ENCODE measurements at places on chromosomes 4 and X. TPM values are rescaled to one million over a fixed set of nuclear protein-coding genes. Genes with fewer than 3 reads are reported as not detected.
A peak's percentile ranks its signal among the peaks of the same experiment; 100 is the strongest.

Gene ARFIP1
- 12.8 TPM for total RNA-seq

DNA sequence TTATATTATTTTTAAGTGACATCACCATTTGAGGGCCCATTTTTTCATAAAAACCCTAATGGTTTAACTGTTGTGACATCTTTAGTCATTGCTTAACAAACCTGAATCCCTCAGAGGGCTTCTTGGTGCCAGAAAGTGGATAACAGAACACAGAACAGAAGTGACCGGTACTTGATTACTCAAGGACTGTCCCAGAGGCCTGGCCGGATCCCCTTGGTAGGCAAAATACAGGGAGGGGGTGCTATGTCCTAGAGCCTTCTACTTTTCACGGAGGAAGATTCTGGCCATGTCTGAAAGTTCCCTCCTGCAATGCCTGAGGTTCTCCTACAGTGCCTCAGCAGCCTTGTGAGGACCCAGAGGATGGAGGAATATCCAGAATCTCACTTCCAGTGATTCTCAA is 94.3 kb upstream of the DCLK2 start:
- no peak for DNase-seq

Gene MEPE
- not detected for total RNA-seq

GRCh38 chr4:100069207-100069606 is 119.1 kb upstream of the H2AZ1 start:
- no peak for DNase-seq

- no peak for DNase-seq
Measured at GRCh38 chr4:24070117-24070516, 180.3 kb upstream of the PPARGC1A start.

Gene RHOXF1
- total RNA-seq: not detected

Gene FGFBP1
- total RNA-seq: not detected

DNA sequence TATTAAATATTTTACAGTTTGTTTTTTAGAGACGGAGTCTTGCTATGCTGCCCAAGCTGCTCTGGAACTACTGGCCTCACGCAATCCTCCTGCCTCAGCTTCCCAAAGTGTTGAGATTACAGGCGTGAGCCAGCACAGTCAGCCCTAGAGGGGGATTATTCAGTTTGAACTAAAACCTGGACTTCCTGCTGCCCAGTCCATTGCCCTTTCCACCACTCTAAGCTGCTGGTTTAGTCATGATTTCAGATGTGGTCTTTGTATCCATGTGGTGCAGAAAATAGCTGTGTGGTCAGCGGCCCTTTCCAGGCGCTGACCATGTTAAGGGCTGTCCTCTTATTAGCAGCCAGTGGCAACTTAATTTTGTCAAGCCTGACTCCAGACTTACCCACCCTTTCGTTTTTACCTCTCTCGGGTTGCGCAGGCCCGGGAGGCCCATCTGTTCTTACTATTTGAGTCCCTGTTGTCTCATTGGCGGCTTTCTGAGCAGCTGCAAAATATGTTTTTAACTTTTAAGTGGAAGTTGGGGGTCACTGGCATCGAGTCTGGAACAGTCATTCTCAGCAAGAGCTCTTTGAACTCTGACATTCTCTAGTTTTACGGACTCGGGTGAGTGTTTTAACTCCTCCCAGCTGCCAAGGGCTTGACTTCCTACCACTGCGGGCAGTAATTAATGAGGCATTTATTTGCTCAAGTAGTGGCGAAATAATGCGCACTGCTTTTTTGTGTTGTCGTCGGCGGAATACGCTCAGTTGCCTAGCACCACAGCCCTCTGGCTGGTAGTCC is 773 bp upstream of the VMA21 start:
- peak; percentile 2 for DNase-seq

DNA sequence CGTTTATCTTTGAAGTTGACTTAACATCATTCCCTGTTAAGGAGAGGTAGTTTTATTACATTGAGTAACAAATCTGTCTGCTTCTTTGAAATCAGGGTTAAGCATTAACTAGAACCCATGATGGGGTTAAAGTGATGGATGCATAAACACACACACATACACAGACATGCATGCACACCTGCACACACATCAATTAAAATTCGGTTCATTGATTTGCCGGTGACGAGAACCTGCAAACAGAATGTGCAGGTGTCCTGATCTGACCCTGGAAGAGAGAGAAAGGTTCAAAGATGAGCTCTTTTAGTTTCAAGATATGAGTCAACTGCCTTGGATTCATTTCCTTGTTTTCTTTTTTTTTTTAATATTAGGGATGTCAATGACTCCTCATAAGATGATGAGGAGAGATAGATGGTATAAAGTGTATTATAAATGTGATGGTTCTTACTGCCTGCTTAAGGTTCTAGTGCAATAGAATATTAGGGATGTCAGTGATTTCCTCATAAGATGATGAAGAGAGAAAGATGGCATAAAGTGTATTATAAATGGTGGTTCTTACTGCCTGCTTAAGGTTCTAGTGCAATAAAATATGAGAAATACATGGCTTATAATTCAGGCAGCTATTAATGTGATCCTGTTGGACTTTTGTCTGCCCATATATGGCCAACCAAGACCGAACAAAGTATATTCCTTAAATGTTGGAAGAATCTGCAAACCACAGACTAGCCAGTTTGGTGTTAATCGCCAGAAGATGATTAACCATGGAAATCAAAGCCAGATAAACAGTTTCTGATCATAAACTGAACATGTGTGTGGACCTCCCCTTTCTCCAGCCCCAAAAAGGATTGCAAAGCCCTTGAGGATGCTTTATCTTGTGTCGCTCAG is 14.1 kb upstream of the CD99 start:
- DNase-seq: no peak
